Caki2 (cell line): ENCODE measurements at places on chromosomes 16 and 17. TPM values are rescaled to one million over a fixed set of nuclear protein-coding genes. Genes with fewer than 3 reads are reported as not detected.

The HSD17B1 gene
- not detected in 2 replicates for total RNA-seq

The INTS2 gene
- 5.7 and 9.7 TPM in 2 replicates for total RNA-seq

The ALDOC gene
- 178 and 219 TPM in 2 replicates for total RNA-seq

The CHST5 gene
- not detected in 2 replicates for total RNA-seq

The PGAP6 gene
- 100.0 and 111 TPM in 2 replicates for total RNA-seq

The PLA2G10 gene
- not detected in 2 replicates for total RNA-seq

The PRAC1 gene
- not detected in 2 replicates for total RNA-seq

The EXOC3L1 gene
- not detected in 2 replicates for total RNA-seq

The KCNJ2 gene
- total RNA-seq = 2.4 and 3.6 TPM in 2 replicates

The SLC13A5 gene
- not detected in 2 replicates for total RNA-seq

The PRR35 gene
- not detected in 2 replicates for total RNA-seq

The TLCD2 gene
- total RNA-seq = 0.20 and 1.0 TPM in 2 replicates

The HMOX2 gene
- total RNA-seq = 59.7 and 65.0 TPM in 2 replicates

The CCL13 gene
- total RNA-seq = not detected in 2 replicates

The PRR15L gene
- total RNA-seq = not detected in 2 replicates

The APOBR gene
- total RNA-seq = not detected in 2 replicates

The KCNG4 gene
- total RNA-seq = not detected in 2 replicates

The AOC2 gene
- 0.38 TPM in 1 of 2 replicates, not detected in the other for total RNA-seq

- no peak for DNase-seq
Measured at GRCh38 chr16:78155791-78156345, 56.4 kb downstream of the WWOX start.

- DNase-seq = no peak
Measured at GRCh38 chr16:22292320-22292719, 4.9 kb upstream of the POLR3E start.

- DNase-seq = no peak
Measured at GRCh38 chr16:70572050-70572925, 48.7 kb downstream of the SF3B3 start.

- DNase-seq = peak; percentile 92
Measured at GRCh38 chr16:679814-680624, at the start of gene STUB1. TSS of gene STUB1 (plus strand) at chr16:680410. CDS start at chr16:680526, 116 bp downstream.

DNA sequence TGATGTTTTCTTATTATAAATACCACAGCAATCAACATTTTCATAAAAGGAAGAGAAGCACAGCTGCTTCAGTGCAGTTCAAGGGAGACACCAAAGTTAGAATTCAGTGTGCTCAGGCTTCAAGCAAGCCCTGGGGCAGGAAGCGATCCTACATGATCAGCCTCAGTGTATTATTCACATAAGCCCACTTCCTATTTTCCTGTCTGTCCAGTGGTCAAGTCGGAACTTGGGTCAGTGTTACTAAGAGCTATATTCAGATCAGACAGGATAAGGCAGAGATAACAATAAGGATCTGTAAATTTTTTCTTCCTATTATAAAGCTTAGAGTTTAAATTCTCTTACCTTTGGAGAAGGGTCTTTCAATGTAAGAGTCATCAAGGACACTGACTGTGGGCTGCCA is 12.9 kb downstream of the HEATR6 start:
- no peak for DNase-seq

DNA sequence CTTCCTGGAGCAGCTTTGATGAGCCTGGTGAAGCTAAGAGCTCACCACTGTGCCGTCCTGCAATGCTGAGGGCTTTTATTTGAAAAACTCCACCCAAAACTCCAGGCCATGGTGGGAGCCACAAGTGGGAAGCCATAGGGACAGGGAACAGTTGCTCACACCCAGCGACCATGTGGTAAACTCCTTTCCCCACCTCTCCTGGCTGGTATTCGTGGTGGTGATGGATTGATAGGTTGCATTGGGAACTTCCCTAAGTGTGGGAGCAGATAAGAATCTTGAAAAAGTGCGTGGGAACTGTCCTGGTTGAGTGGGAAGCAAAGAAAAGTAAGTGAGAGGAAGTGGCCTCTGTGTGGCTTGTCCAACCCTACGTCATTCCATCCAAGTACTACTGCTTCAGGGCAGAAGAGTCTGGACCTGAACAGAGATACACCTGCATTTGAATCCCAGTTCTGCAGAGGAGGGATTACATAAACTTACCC is at the start of gene CCL1:
CCL1 (minus strand) TSS at position 51 of the 479 bp plus-strand sequence. CDS start 72 bp downstream, outside the sequence.
- no peak for DNase-seq

DNA sequence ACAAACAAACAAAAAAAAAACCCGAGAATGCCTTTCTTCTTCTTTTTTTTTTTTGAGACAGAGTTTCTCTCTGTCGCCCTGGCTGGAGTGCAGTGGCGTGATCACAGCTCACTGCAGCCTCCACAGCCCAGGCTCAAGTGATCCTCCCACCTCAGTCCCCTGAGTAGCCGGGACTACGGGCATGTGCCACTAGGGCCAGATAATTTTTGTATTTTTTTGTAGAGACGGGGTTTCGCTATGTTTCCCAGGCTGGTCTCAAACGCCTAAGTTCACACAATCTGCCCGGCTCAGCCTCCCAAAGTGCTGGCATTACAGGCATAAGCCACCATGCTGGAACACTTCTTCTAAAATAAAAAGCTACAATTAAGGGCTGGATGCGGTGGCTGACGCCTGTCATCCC is 17.0 kb upstream of the WDR45B start:
- no peak for DNase-seq

DNA sequence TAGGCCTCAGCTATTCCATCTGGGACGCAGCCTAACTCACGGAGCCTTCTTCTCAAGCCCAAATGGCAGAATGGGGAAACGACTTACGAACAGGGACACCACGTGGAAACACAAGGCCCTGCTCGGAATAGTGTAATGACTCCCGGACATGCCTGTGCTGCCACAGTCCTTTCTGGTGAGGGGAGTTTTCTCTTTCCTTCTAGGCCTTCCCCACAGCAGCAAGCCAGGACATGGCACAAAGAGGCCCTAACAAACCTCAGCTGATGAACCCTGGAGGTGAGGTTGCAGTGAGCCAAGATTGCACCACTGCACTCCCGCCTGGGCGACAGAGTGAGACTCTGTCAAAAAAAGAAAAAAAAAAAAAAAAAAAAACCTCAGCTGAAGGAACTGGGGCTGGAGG is 15.3 kb downstream of the ZBTB4 start:
- DNase-seq = no peak

GRCh38 chr16:2981177-2981898 is 1.1 kb upstream of the PKMYT1 start:
- no peak for DNase-seq

GRCh38 chr17:10793816-10794215 is 10.1 kb downstream of the TMEM238L start:
- DNase-seq = peak; percentile 11

- DNase-seq = no peak
Measured at GRCh38 chr17:77856551-77857305, 101.8 kb upstream of the TNRC6C start.

GRCh38 chr16:2860826-2861567 is 3.0 kb upstream of the PRSS22 start:
- DNase-seq = peak; percentile 70

DNA sequence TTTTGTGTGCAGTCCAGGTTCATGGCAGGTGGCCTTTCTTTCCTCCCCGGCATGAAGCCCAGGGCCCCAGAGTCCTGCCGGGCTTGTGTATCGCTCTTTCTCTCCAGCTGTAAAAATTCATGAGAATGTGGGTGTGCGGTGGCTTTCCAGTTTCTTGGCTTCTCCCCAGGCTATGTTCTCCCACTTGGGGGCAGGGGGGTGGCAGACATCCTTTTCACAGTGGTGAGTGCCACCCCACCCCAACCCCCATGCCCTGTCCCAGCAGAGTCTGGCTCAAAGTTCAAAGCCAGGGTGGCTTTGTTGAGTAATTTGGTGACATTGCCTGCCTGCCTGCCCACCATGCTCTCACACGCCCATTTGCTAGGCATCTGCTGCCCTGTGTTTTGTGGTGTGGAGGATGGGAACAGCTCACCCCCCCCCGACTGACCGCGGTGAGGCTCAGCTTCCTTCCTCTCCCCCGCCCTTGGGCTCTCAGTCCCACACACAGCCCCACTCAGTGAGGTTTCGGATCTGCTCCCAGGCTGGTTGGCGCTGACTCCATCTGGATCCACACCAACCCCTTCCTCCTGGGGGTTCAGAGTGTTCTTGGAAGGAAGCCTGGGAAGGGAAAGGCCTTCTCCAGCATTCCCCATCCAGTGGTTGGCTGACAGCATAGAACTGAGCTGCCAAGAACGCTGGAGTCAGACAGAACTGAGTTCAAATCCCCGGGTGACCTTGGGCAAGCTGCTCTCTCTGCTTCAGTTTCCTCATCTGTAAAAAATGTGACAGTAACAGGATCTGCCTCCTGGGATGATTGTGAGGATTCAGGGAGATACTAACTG is 36.0 kb downstream of the CHD9 start:
- DNase-seq = no peak

DNA sequence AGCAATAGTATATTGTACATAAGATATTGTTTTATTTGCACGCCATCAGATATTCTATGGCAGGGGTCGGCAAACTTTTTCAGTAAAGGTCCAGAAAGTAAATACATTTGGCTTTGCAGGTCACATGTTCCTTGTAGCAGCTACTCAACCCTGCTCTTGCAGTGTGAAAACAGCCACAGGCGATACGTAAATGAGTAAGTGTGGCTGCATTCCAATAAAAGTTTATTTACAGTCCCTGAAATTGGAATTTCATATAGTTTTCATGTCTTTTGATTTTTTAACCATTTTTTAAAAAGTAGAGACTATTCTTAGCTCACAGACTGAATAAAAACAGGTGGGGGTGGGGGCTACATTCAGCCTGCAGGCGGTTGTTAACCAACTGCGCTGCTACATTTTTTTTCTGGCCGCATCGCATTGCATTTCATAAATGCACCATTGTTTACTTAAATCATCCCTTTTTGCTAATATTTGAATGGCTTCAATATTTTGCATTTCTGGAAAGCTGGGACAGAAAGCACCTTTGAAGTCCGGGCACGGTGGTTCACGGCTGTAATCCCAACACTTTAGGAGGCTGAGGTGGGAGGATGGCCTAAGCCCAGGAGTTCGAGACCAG is 50.5 kb upstream of the HAPSTR1 start:
- no peak for DNase-seq

DNA sequence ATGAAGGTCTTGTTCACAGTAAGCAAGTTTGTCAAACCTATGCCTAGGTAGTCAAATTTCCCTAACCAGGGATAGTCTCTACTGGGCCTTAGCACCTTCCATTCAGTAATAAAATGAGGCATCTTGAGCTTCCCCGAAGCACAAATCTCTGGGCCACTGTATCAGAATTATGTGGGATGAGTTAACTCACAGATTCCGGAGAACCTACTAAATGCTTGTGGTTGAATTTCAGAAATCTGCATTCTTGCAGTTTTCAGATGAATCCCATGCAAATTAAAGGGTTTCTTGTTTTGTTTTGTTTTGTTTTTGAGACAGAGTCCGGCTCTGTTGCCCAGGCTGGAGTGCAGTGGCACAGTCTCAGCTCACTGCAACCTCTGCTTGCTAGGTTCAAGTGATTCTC is 478.8 kb upstream of the HSBP1 start:
- no peak for DNase-seq

DNA sequence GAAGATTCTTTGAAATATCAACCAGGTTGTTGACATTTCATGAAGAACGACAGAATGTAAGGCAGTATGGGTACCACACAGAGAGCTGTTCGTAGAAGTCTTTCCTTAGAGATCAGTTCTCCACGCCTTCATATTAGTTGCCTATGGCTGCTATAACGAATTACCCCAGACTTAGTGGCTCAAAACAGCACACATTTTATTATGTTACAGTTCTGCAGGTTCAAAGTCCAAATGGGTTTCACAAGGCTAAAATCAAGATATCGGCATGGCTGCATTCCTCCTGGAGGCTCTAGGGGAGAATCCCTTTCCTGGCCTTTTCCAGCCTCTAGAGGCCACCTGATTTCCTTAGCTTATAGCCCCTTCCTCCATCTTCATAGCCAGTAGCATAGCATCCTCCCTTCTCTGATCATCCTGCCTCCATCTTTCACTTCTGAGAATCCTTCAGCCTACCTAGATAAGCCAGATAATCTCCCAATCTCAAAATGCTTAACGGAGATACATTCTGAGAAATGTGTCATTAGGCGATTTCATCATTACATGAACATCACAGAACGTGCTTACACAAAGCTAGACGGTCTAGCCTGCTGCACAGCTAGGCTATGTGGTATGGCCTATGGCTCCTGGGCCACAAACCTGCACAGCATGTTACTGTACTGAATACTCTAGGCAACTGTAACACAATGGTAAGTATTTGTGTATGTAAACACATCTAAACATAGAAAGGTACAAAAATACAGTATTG is 26.0 kb downstream of the ERCC4 start:
- no peak for DNase-seq

DNA sequence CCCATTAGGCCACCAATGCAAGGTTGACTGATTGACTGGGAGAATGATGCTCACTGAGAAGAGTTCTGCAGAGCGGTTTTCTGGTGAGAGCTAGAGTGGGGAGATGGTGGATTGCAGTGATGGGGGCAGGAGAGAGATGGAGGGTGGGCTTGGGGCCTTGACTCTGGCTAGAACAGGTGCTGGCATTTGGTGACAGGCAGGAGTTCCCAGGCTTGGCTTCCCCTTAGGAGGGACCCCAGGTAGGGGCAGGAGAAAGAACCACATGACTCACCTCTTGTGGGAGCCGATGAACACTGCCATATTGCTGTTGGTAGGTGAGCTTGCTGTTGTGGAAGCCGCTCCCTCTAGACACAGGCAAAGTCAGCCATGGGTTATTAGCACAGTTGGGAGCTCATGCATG is 8.0 kb downstream of the CD300LB start:
- no peak for DNase-seq

- DNase-seq = no peak
Measured at GRCh38 chr16:89984216-89984615, 35.0 kb downstream of the DBNDD1 start.

GRCh38 chr16:23902748-23903414 is 67.1 kb downstream of the PRKCB start:
- no peak for DNase-seq

GRCh38 chr17:73765824-73766563 is 121.7 kb upstream of the SDK2 start:
- DNase-seq = no peak

- DNase-seq = no peak
Measured at GRCh38 chr16:47716571-47716970, 255.4 kb downstream of the PHKB start.

DNA sequence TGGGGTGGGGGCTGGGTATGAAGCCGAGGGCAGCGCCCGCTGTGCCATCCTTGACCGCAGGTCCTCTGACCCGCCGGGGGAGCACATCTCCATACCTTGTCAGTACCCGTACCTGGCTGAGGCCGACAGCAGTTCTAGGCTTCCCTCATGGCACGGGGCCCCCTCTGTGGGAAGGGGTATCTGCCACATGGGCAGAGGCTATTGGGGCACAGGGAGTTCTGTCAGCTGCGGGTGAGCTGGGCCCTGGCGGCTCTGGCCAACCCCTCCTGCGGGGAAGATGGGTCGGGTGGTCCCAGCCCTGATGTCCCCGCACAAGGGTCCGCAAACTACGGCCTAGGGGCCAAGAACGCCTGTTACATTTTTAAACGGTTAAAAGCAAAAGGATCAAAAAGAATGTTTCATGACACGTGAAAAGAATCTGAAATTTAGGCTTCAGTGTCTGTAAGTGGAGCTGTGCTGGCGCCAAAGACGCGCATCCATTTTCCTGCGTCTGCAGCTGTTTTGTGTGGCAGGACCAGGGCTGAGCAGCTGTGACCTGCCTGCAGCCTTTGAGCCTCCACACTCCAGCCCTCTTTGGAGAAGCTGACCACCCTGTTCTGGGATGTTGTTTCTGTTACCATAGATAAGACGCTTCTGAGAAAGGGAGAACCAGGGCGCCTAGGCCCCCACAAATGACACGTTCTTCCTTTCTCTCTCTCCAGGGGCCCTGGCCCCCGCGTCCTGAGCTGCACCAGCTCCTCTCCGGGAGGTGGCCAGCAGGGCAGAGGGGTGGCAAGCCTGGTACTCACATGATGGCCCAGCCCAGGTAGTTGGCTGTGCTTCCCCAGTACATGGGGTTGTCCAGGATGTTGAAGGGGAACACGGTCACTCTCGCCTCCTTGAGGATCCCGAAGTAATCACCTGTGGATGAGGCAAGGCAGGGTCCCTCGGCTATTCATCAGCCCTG is 12.7 kb upstream of the RASD1 start:
- no peak for DNase-seq
